BJ (cell line): ENCODE measurements at places on chromosomes 12 and 14. TPM values are rescaled to one million over a fixed set of nuclear protein-coding genes. Genes with fewer than 3 reads are reported as not detected.

- DNase-seq = peak; percentile 70
Measured at GRCh38 chr12:53938326-53939140, at the start of gene HOXC13. TSS of gene HOXC13 (plus strand) at chr12:53938831. CDS start at chr12:53938907, 76 bp downstream.

DNA sequence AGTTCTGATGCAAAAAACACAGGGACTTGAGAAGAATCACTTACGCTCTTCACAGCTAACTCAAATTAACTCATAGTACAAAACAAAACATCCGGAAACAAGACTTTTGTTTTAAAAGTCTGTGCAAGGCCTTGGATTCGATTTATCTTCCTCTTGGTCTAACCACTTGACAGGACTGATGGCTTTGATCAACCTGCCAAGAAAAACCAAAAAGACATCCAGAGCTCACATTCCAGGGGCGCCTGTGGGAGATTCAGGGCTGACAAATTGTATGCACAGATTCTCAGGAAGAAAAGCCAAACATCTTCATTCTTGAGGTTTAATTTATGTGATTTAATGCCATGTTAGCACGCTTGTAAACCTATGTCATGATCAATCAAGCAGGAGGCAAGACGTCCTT is 129.1 kb upstream of the TMCC3 start:
- no peak for DNase-seq

- no peak for DNase-seq
Measured at GRCh38 chr12:996881-997280, 5.9 kb downstream of the ERC1 start.

DNA sequence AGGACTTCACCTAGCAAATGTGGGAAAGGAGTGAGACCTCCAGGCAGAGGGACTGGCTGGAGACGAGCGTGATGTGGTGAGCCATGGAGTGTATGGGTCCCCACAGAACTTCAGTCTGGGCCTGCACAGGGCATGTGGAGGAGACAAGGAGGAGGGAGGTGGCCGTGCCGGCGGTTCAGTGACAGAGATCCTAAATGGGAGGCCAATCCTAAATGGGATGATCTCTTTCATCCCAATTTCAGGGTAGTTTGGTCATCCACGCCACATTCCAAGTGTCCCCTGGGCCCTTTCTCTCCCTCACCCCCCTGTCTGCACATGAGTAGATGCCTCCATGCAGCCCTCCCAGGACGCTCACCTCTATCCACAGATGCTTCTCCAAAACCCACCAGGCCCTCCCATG is 13.2 kb downstream of the SERPINA5 start:
- DNase-seq = no peak

DNA sequence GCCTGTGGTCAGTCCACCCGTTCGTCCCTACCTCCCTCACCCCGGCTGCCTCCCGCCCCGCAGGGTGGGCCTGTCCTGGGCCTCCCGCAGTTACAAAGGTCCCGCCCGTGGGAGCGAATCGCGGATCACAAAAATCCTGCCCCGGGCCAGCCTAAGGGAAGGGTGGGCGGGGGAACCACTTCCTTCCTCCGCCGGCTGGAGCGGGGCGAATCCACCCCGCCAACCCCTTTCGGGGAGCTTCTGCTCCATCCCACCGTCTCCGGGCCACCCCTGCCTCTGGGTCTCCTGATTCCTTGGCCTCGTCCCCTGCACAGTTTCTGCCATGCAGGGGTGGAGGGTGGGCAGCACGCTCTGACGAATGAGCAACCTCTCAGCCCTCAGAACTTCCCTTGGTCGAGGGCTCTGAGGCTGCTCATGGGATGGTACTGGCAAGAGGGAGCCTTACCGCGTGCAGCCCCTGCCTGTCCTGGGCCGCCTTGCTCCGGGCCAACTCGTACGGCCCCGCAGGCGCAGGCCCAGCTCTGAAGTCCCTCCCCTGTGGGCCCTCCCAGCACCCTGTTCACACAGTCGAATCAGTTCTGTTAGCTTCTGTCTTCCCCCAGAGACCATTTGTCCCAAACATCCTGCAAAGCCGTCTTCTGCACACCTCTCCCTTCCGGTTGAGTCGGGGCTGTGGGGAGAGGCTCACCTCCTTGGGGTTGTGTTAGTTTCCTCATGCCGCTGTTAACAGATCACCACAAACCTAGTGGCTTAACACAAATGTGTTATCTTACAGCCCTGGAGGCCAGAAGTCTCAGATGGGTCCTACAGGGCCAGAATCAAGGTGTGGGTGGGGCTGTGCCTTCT is 589 bp upstream of the HVCN1 start:
- DNase-seq = no peak

DNA sequence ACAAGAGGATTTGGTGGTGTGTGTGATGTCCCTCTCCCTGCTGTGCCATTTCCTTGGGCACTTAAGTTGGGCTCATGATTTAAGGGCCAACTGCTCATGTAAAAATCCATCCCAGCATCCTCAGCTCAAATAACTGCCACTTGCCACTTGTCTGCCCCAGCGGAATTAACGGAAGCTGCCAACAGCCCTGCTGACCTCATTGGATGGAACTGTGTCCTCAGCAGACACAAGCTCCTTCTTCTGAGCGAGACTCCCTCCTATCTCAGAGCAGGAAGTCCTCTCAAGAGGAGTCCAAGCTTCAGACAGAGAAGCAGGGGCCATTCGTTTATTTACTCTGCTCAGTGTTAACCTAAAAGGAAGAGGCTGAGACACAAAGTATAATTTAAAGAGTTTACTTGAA is 29.6 kb upstream of the PRMT8 start:
- DNase-seq = no peak

GRCh38 chr12:67025543-67026114 is 243.5 kb upstream of the CAND1 start:
- no peak for DNase-seq

DNA sequence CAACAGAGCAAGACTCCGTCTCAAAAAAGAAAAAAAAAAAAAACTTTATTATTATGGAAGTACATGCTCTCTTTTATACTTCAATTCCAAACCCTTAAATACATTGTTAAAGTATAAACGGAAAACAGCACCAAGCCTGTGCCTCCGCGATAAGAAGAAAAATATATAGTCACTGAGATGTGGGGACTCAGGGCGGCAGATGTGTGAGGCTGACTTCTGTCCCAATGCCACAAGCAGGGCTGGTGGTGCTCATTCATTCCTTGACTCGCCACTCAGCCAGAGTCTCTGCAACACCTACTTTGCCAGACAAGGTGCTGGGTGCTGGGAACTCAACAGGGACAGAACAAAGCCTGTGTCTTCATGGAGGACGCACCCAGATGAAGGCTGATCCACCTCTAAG is 13.8 kb downstream of the LGMN start:
- no peak for DNase-seq

DNA sequence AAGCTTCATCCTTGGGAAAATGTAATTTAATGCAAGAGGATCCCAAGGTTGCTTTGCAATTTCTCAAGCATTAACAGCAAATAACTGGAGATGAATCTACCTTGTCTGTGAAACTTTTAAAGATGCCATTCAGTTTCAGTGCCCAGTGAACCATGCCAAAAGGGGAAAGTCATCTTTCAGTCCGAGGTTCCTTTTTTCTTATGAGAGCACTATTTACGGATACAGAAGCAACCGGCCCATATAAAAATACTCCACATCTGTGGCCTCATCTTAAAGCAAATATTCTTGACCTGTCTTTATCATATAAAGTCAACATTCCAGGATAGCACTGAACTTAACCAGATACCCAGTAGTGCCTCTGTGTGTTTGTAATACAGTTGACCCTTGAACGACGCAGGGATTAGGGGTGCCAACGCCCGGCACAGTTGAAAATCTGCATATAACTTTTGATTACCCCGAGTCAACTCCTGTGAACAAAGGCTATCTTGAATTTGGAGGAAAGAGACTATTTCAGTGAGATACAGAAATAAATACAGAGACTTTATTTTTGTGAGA is 209.4 kb downstream of the PCNX1 start:
- DNase-seq = no peak

DNA sequence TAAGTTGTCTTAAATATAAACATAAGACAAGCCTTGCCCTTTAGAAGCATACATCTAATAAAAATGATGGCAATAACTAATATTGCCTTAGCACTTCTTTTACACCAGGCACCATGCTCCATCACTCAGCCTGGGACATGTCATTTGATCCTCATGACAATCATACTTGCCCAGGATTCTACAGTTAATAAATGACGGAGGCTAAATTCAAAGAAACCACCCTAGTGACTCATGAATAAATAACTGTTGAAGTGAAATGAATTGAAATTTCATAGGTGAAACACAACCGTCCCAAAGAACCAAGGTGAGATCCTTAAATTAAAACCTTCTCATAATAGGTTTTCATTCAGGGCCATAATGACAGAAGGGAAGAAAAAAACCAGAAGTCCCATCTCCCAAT is 89.5 kb downstream of the GRIN2B start:
- DNase-seq = no peak

DNA sequence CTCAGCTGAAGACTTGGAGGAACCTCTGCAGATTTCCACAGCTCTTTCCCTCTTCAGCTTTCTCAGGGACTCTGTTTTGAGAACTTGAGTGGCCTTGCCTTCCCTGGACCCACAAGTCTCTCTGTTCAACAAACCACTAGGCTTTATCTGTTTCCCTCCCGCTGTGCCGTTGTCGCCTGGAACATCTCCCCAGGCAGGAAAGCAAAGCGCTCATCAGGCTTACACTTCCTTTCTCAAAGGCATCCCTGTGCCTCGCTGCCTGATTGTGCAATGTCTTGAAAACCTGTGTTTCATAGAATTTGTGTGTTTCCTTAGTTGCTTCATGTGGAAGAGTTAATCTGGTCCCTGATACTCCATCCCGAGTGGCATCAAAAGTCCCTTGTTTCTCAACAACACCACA is 64.1 kb downstream of the PPM1A start:
- DNase-seq = no peak

- no peak for DNase-seq
Measured at GRCh38 chr12:45638386-45638785, 91.1 kb upstream of the ARID2 start.

DNA sequence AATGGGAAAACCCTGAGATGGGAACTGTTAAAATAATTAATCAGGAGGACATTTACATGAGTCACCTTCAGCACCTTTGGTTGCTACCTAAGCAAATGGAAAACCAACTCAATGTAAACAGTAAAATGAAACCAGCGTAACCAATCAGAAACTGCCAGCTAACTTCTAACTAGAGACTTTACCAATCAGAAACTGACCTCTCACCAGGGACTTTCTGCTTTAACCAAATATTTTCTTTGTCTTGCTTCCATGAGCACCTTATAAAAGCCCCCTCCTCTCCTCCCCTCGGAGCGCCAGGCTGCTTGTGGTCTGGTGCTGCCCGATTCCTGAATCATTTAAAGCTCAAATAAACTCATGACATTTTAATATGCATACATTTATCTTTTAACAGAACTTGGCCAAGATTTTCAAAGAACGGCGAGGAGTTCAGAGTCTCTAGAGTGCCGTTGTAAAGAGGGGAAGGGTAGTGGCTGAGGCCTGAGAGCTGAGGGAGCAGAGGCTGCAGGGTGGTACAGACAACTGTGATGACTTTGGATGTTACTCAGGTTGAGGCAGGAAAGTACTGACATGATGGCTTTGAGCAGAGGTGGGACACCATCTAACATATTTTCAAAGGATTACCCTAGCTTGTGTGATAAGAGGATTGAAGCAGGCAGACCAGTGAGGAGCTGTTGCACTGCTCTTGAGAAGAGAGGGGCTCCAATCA is 183.6 kb downstream of the CRADD start:
- DNase-seq = no peak

DNA sequence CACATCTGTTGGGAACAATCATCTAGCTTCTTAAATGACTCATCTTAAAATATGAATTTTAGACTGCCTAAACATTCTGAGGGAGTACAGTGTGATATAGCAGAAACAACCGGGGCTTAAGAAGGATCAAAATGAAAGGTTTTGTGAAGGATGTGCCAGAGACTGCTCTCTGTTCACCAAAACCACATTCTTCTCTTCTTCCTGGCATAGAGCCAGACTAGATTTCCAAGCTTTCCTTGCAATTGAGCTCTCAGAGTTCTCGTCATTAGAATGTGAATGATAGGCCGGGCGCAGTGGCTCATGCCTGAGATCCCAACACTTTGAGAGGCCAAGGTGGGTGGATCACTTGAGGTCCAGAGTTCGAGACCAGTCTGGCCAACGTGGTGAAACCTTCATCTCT is 94.5 kb downstream of the LRRIQ1 start:
- no peak for DNase-seq

- DNase-seq = no peak
Measured at GRCh38 chr12:128976120-128976738, 123.0 kb downstream of the GLT1D1 start.

- no peak for DNase-seq
Measured at GRCh38 chr12:110790301-110790700, 47.6 kb upstream of the PPP1CC start.

- DNase-seq = no peak
Measured at GRCh38 chr12:66453844-66454243, 151.6 kb downstream of the HELB start.

DNA sequence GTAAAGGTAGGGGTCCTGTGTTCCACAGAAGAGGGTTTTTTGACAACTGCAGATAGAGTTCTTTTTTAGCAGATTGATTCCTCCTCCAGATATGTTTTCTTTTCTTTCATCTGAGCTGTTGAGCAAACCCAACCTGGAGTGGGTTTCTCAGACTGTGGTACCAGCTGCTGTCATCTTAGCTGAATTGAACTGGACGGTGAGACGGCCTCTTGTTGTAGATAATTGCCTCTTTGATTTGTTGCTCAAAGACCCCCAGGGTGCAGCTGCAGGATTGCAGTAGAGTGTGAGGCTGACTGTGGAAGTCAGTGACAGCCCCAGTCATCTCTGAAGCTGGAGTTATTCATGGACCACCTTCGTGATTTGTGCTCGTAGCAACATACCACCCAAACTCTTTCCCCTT is 317.7 kb downstream of the AACS start:
- DNase-seq = no peak

DNA sequence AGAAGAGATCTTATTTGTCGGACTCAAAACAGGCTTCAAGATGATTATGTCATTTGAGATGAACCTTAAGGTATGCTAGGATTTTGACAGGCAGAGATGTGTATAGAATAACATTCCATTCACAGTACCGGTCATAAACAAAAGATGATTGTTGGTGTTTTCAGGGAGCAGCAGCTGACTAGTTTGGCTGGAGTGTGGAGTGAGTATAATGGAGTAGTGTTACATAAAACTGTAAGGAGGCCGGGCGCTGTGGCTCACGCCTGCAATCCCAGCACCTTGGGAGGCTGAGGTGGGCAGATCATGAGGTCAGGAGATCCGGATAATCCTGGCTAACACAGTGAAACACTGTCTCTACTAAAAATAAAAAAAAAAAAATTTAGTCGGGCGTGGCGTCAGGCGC is 23.9 kb downstream of the SERPINA10 start:
- DNase-seq = no peak

TAS2R10 gene
- 0.07 and 0.17 TPM in 2 replicates for polyA plus RNA-seq

KRT6C gene
- polyA plus RNA-seq = not detected in 2 replicates

PLEKHD1 gene
- polyA plus RNA-seq = 0.01 TPM in 2 replicates

SLC16A7 gene
- polyA plus RNA-seq = 23.0 and 32.8 TPM in 2 replicates

KRT82 gene
- polyA plus RNA-seq = not detected in 2 replicates

EPYC gene
- polyA plus RNA-seq = 0.17 TPM in 1 of 2 replicates, not detected in the other

STX2 gene
- 26.0 and 43.1 TPM in 2 replicates for polyA plus RNA-seq
